Substantia nigra (tissue), 51 donors: ENCODE measurements at places on chromosomes 12 and 14.

DNA sequence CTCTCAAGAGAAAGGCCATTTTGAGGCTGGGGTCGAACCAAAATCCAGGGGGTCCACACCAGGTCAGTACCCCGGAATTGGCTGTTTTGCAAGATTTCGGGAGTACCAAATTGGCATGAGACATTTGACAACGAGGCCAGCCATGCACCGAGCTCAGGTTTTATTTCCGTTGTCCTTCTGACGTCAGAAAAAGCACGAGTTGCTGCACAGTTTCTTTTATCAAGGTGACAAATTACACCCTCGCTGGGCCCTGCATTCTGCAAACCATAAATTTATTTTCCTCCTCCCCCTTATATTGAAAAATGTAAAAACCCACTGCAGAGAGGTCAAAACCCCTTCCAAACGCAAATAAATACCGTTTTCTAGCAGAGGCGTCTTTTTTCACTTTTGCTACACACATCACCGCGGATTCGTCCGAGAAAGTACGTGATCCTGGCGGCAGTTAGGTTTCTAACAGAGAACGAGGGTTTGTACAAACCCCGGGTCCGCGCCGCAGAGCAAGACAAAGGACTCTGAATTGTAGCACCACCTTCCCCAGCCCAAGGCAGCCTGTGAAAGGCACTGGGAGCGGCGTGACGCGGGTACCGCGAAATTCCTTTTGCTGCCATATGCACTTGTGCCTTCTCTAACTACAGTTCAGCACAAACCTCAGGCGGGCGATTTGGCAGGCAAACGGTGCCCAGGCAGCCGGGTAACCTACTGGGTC, 1.8 kb downstream of the SLC38A1 start:
- no peak for DNase-seq

DNA sequence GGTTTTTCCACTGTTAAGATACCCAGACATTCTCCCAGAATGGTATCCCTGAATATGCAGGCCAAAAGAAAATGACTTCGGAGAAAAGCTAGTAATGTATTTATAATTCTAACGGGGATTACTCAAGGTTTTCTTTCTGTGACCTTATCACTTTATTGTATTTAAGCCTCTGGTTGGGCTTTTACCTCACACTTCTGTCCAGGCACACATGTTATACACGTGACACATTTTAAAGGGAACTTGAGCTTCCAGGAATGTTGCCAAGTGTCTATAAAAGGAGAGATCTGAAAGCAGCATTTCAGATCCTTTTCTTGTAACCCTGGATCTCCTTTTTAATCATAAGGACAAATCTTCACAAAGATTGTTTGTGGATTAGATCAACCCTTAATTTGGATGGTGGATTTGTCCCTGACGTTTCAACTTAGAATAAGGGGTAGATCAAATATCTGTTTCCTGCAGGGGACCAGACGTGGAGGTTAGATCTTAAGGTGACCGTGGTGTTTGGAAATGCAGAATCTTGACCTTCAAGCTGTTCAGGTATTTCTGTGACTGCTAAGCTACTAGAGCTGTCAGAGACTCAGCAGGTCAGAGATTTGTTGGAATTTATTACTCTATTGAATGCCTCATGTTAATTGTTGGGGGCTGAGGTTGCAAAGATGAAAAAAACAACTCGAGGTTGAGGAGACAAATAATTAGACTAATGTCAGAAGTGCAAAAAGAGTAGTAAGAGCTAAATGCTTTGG, 1.5 kb downstream of the CIPC start:
- peak; percentile 42 for DNase-seq

DNA sequence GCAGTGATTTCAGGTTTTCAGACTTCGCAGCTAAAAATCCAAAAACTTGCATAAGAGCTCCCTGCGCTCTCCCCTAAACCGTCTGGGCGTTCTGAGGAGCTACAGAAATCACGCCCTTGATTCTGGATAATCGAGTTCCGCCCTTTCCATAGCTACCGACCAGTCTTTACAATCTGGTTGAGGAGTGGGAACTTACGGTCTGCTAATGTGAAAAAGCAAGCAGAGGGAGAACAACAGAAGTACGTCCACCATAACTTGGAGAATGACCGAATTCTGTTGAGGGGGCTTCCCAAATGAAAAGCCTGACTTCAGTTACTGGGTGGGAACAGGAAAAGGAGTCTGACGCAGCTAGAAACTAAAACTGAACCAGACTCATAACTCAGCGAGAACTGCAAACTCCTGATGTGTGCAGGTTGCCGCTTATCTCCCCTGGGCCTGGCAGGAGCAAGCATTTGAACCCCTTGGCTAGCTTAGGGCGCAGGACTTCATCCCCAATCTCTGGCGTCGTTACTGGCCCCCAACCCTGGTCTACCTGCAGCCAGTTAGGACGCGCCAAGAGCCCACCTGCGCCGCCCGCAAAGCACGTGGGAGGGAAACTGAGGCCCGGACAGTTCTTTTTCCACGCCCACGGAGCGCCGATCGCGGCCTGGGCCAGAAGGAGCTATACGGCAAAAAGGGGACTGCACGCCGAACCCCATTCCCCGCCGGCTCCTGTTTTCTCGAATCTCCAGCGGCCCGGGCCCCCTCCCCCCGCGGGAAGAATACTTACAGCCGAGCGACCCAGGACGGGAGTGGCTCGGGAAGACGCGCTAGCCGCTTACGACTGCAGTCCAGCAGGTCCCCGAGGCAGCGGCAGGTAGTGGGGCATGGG, 838 bp downstream of the LRIG3 start:
- peak; percentile 37 for DNase-seq

- no peak for DNase-seq
Measured at GRCh38 chr12:66210840-66211239, 21.8 kb downstream of the IRAK3 start.

DNA sequence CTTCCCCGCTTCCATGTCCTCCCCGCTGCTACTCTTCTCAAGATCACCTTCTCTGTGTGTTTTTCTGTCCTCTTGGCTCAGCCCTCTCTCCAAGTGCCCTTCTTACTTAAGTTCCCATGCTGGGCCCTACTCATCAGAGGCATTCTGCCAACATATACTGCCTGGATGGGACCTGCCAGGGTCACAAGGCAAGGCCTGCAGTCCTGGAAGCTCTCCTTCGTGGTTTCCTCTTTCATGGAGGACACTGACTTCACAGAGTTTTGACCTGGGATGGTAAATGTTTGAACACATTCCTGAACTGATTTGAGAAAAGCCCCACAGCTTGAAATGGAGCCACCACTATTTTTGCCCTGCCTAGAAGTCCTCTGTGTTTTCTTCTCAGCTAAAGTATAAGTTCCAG, 140.9 kb downstream of the TMEM30B start:
- no peak for DNase-seq

GRCh38 chr12:78562368-78563205, 302.0 kb upstream of the SYT1 start:
- DNase-seq, result no peak

GRCh38 chr12:63822352-63822751, 22.1 kb upstream of the SRGAP1 start:
- DNase-seq, result no peak

DNA sequence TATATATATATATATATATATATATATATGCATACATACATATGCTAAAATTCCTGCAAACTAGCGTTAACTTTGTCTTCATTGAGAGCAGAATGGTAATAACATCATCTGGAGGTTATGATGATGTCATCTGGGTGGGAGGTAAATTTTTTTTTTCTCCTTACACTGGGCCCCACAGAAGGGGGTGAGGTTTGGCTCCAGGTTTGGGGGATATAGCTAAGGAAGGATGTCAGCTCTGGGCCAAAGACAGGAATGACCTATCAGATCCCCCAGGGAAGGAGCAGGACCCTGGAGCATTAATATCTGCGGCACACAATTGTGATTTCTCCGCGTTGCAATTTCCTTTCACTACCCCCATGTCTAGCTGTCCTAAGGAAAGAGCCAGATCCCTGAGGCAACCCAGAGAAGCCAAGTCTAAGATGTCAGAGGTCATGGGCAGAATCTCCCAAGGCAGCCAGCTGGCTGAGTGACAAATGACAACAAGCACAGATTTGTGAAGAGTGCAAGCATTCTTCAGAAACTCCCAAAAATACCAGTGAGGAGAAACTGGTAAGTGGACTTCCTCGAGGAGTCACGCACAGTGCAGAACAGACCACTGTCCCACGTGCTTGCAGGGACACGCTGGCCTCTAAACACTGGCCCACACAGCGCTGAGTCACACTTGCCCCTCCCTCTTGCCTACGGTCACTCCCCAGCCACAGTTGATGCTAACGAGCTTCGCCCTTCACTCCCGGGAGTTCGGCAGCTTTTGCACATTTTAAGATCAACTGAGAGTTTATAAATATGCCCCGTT, 9.9 kb downstream of the UBC start:
- DNase-seq, result peak; percentile 21
